MM.1S (cell line): ENCODE measurements at places on chromosomes 12 and 14.

- DNase-seq: peak; percentile 46
Measured at GRCh38 chr12:49019443-49020324, 1.1 kb upstream of the PRKAG1 start.

- DNase-seq: no peak
Measured at GRCh38 chr12:80415466-80415865, 28.6 kb upstream of the PTPRQ start.

DNA sequence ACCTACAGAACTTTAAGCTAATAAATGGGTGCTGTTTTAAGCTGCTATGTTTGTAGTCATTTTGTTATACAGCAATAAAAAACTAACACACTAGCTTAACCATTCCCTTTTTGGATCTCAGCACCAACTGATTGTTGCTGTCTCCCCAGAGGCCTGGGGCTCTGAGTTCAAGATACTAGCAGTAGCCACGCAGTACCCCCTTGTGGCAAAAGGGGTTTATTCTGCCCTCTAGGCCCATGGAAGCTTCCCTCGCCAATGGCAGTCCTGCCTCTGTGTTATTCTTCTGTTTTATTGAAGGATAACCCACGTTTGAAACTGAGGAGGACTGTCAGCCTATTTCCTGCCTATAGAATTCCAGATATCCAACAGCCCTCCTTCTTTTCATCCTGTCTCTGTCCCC is 455.3 kb upstream of the ATP2B1 start:
- no peak for DNase-seq

DNA sequence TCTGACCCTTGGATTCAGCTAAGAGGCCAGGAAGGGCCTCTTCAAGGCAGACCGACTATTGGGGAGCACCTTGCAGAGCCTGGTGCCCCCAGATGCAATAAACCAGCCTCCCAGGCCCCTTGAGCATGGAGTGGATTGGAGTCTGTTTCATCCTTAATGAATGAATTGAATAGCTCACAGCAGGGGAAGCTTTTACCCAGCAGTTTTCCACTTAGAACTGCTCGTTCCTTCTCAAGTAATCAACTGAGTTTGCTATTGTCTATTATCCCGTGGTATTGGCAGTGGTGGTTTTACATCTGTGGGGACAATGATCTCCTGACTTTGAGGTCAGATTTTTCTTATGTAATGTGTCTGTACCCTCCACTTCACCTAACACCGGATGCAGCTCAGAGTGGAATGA is 197.6 kb downstream of the AACS start:
- DNase-seq: no peak
